SHP77 treated with DMSO at 0.1 percent for 48 hours (cell line): ENCODE measurements at places on chromosomes 4 and X.

GRCh38 chr4:138951764-138952163 is 63.8 kb upstream of the NOCT start:
- DNase-seq: no peak

DNA sequence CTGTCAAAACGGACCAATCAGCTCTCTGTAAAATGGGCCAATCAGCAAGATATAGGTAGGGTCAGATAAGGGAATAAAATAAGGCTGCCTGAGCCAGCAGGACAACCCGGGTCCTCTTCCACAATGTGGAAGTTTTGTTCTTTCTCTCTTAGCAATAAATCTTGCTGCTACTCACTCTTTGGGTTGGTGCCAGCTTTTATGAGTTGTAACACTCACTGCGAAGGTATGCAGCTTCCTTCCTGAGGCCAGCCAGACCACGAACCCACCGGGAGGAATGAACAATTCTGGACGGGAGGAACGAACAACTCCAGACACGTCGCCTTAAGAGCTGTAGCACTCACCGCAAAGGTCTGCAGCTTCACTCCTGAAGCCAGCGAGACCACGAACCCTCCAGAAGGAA is 287.8 kb downstream of the RAPGEF2 start:
- no peak for DNase-seq

- DNase-seq: peak; percentile 52
These were observed 23.4 kb downstream of the SEPTIN6 start for GRCh38 chrX:119669424-119670037.

DNA sequence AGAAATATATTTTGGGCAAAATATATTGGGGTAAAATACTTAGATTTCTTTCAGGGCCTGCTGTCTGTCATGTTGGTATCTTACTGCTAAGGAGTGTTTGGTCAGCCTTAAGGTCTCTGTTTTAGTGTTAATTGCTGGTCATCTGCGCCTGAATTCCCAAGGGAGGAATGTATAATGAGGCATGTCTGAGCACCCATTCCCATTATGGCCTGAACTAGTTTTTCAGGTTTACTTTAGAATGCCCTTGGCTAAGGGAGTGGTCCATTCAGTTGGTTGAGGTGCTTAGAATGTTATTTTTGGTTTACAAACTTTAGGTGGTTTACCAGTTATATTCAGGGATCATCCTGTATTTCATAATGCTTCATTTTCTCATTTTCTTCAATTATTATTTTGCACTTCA is 125.9 kb downstream of the CFAP299 start:
- DNase-seq: no peak

DNA sequence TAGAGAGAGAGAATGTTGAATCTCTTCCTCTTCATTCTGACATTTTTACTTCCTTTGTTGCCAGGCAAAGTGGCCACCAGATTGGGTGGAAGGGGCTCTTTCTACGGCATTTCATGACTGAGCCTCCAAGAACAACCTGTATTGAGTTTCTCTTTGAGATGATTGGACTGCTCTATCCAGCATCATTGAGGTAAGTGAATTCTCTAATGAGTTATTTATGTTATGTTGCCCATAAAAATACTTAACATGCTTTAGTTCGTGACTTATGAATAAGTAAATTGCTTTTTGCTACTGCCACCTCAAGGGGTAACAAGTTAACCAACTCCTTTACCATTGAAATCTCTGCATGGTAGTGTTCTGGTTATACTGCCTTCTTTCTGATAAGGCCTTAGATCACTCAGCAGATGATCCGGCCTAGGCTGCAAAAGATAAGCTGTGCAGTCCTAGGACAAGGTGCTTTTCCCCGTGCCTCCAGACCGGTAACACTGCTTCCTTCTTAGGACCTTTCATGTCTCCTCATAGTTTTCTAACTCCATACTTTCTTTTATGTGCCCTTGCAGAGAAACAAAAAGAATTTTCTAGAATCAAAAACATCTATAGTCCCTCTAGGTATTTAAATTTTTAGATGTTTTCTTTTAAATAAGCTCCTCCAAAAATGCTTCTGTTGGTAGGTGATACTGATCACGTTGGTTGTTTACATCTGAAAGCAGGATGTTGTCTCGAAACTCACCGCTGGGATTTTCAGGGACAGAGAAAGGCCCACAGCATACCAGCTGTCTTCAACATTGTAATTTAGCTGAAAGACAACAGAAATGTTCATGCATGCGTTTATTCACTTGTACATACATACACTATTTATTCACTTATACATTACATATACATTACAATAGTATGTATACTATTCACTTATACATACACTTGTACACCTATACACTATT is 157.1 kb upstream of the RBPJ start:
- DNase-seq: no peak

DNA sequence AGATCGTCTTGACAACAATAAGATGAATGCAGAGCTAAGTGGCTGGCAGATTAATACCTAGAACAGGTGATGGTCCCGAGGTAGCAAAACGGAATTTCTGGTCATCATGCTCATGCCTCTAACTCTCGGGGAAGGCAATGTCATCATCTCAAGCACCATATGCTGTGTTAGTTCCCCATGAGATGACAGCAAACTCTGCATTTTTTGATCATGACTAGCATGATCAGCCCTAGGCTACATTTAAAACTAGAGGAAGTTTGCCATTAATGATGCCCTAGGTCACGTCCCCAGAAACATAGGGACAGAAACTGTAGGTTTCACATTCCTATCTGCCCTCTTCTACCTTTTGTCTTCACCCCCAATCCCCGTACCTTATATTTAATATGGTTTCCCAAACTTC is 11.6 kb downstream of the LPAR4 start:
- DNase-seq: no peak

- no peak for DNase-seq
These were observed 10.8 kb downstream of the CLCN4 start for GRCh38 chrX:10167573-10167972.

DNA sequence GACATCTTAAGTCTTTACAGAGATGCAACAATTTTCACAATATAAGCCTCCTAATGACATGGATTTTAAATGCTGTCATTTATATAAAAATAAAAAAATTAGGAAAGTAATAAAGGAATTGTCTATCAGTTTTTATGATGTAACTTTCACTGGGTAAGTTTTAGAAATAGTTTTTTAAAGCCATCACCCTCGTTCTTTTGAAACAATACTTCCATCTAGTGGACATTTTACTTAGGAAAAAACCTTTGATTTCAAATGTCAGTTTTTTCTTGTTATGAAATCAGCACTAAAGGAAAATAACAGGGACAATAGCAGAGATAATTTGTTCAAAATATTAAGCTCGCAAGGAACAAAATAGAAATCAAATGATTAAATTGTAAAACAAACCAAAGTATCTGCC is 24.3 kb upstream of the NDNF start:
- peak; percentile 42 for DNase-seq

- no peak for DNase-seq
These were observed 164.0 kb upstream of the TRAM1L1 start for GRCh38 chr4:117249333-117249732.

DNA sequence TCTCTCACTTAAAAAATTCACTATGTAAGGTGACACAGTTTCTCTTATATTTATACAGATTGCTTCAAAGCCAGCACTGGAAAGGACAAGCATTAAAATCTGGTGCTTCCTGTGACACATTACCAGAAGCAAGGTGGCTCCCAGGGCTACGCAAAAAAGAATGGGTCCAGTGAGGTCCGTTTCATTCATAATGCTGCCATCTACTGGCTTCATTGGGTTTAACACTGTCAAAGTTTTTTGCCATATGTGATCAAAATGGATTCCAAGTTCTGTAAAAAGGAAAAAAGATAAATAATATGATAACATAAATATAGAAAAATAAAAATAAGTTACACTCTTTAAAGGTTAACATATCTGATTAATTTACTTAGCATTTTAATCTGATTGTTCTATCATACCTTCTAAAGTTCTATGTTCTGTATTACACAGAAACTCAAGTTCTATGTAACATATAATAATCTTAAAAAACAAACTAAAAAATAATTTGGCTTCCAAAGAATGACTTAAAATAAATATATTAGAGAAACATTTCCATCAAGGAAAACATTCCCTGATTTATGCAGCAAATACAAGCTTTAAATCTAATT is 22.1 kb downstream of the YIPF7 start:
- peak; percentile 21 for DNase-seq

DNA sequence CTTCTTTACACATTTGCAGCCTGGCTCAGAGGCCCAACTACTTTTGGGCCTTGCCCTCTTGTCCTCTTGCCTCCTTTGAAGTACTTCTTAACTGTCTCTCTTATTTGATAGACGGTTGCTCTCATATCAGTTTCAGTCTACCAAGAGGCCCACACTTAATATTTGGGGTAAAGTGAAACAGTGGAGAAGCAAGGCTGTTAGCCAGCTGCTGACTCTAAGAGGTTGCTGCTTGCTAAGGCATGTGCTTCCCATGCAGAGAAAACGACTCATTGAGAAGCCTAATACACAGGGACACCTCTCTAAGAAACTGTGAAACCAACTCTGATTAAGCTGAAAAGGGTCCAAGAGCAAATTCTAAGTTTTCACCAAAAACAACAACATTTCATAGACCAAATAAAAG is 94.6 kb downstream of the PPP3CA start:
- DNase-seq: no peak

DNA sequence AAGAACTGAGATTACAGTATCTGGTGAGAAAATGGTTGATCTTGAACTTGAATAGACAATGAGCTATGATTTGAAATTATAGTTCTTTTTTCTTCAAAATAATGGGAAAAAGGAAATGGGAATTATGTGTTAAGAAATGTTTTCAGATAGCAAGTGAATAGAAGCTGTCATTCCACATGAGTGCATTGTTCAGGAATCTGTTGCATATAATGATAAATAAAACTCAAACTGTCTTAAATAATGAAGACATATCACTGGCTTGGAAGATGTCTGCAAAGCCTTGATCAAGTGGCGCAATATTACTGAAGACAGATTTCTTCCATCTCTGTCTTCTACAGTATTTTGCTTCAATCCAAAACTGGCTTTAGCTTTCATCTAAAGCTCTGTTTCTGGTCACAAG is 479.3 kb upstream of the ZFP42 start:
- DNase-seq: no peak

DNA sequence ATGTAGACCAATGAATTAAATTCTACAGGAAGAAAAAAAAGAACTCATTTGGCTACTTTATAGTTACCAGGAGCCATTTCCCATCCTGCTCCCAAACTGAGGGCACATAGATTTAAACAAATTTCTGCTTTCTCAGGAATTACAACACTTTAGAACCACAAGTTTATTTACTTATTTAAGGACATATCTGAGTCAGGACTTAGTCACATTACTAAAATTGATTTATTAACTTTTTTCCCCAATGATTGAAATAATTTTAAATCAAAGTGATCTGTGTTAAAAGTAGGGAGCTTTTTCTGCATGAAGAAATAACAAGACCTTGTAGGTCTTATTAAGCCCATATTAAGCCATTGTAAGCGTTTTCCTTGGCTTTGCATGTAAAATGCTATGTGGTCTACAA is 291.0 kb upstream of the HAND2 start:
- no peak for DNase-seq

DNA sequence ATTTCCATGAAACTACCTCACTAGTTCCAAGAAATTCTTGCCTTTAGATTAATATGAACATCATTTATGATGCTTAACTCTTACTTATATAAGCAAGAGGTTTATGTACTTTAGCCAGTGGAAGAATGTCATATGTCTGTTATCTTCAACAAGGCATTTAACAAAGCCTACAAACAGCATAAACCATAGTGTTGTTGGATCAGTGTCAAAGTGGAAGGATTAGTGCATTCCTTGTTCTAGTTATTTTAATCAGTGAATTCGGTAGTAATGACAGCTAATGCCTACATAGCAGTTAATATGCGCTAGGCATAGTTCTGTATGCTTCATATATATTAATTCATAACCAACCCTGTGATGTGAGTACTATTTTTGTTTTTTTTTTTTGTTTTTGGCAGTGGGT is 3.1 kb downstream of the PI4K2B start:
- DNase-seq: no peak

- no peak for DNase-seq
These were observed 28.0 kb upstream of the AMOT start for GRCh38 chrX:112868586-112868985.

- no peak for DNase-seq
These were observed 111.1 kb downstream of the SCD5 start for GRCh38 chr4:82687531-82687930.

- no peak for DNase-seq
These were observed 10.1 kb downstream of the BCOR start for GRCh38 chrX:40087425-40088298.

GRCh38 chrX:154549766-154550165 is 2.3 kb downstream of the IKBKG start:
- no peak for DNase-seq

- no peak for DNase-seq
These were observed 119.0 kb downstream of the REELD1 start for GRCh38 chr4:146333187-146333894.

GRCh38 chr4:138861135-138861534 is 154.4 kb upstream of the NOCT start:
- DNase-seq: no peak

GRCh38 chrX:45614853-45615252 is 414.2 kb upstream of the DIPK2B start:
- DNase-seq: no peak

DNA sequence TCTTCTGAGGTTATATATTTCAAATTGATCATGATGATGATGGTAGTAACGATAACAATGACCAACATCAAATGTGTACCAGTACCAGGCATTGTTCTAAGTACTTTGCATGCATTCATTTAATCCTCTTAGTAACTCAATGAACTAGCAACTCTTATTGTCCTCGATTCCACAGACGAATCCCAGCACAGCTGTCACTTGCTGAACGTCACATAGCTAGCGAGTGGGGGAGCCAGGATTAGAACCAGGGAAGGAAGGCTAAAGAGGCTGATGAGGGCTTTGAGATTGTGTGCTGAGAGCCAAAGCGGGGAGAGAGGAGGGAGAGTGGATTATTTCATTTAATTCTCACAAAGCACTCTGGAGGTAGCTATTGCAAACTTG is 103.6 kb downstream of the PHOX2B start:
- no peak for DNase-seq

DNA sequence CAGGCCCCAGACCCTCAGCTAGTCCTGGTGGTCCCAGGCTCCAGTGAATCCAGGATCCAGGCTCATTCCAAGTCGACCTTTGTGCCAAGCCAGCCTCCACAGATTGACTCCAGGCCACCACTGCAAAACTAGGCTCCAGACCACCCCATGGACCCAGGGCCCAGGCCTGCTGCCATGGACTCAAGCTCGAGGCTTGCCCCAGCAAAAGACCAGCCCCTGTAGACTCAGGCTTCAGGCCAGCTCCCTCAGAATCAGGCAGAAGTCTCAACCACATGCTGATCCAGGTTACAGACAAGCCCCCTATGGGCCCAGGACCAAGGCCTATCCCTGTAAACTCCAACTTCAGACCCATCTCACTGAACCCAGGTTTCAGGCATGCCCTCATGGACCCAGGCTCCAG is 692.4 kb downstream of the PCDH19 start:
- no peak for DNase-seq

- DNase-seq: no peak
These were observed 204.8 kb downstream of the FBXW7 start for GRCh38 chr4:152331042-152331441.

DNA sequence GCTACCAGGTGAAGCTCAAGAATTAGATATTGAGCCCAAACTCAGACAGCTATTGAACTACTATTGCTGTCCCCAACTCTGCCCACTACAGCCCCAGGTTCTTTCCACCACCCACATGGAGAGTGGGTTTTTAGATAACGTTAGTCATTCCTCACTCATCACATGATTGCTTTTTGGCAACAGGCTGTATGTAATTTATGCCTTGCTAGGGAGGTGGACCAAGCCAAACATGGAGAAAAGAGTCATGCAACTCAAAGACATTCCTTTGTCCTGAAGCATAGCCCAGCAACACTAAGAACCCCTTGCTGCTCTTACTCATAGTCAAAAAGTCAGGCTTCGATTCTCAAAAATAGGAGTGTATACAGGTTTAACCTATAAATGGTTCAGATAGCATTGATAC is 275.9 kb upstream of the VCX3A start:
- no peak for DNase-seq
